ENCODE measurements at places on chromosomes 6 and 20.

- DNase-seq = no peak
Measured at GRCh38 chr6:140062043-140063020, 687.9 kb upstream of the CITED2 start.

DNA sequence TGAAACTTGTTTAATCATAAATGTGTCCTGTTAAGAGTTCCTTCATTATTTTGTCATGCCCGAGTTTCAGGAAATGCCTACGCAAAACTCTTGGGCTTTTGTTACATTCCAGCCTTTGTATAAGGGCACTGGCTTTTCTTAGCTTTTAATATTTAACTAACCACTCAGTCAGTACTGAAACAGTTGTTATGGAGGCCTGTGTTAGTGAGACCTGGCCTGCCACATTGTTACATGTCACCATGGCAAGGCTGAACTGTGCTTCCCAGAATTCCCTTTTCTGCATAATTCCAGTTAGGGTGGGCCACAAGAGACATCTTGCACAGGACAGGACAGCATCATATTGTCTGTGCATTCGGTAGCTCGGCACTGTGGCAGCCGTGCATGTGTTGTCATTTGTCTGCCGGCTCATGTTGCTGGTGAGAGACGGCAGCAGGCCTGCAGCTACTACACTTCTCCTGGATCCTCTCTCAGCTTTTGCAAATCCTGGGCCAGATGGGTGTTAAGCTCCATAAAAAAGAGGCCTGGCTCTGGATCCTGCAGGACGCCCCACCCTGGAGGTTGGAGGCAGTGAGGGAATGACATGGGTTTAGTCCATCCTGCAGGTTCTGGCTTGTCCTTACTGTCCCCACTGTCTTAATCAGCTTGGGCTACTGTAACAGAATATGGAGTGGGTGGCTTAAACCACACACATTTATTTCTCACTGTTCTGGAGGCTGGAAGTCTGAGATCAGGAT is 128.8 kb upstream of the DTNBP1 start:
- no peak for DNase-seq

DNA sequence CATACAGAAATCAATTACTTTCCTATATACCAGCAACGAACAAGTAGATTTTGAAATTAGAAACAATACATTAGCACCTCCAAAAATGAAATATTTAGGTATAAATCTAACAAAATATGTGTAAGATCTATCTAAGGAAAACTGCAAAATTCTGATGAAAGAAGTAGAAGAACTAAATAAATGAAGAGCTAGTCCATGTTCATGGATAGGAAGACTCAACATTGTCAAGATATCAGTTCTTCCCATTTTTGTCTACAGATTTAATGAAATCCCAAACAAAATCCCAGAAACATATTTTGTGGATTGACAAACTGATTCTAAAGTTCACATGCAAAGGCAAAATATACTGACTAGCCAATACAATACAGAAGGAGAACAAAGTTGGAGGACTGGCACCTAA is 33.7 kb downstream of the PREP start:
- DNase-seq = no peak

DNA sequence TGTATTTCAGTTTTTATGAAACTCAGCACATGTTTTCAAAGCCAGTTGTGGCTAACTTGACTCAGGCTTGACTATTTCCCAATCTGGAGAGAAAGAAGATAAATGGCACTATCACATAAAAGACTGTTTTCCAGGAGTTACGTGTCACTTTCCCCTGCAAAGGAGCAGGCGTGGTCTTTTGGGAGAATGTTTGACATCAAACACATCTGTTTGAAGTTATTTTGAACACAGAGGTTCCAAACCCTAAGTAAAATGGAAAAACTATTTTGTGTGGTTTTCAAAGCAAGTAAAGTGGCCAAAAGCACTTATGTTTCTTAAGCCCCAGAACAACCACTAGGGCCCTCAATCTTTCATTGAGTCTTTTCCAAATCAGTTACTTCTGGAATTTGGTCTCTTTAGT is 89.7 kb downstream of the FOXF2 start:
- no peak for DNase-seq

DNA sequence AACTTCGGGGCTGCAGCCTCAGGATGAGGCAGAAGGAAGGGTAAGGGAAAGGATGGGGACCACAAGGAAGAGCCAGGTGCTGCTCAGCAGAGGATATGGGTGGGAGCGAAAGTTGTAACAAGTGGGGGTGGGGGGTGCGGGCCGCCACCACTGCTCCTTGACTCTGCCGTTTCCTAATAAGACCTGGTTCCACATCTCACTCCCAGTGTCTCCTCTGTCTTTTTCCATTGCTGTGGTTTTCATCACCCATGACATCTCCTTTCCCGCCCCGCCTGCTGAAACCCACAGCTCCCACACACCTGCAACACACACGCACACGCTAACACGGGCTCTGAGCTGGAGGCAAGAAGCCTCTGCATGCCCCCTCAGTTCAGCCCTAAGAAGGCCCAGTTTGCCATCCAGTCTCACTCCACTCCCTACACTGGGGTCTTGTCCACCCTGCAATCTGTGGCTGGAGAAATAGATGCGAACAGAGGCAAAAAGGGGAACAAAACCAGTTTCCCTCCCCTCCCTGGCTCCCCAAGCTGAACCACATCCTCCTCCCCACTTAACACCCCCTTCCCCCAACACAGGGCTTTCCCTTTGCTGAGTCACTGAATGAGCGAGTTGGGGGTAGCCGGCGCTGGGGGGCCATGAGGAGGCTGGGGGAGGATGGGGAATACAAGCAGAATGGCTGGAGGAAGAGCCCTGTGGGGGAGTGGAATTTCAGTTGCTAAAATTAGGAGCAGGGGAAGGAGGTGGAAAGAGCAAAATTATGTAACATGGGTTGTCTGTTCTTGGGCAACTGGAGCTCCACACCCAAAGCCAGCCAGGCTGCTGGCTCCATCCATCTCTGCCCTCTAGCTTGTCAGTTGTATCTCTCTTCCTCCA is 11.5 kb downstream of the NFKBIL1 start:
- DNase-seq = no peak

DNA sequence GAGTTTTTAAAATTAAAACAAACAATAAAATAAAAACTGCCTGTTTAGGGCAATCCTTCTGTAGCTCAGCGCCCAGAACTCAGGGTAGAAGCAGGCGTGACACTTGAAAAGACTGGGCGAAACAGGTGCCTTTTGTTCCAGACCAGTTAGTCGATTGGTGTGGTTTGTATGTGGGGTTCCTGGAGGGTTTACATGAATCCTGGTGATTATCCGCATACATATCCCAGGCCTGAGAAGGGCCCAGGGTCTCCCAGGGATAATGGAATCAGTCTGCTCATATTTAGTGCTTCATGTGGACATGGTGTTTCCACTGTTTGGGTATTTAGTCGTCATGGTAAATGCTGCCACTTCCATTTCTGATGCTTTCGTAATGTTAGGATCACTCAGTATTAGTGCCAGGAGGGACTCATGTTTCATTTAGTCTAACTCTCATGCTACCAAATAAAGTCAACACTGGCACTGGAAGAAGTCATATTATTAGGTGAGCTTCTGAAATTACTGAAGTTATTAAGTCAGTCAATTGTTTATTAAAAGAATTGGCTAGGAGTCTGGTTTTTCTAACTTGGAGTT is 116.5 kb downstream of the SAMD5 start:
- no peak for DNase-seq

GRCh38 chr20:60214901-60215815 is 256.9 kb downstream of the CDH26 start:
- no peak for DNase-seq

DNA sequence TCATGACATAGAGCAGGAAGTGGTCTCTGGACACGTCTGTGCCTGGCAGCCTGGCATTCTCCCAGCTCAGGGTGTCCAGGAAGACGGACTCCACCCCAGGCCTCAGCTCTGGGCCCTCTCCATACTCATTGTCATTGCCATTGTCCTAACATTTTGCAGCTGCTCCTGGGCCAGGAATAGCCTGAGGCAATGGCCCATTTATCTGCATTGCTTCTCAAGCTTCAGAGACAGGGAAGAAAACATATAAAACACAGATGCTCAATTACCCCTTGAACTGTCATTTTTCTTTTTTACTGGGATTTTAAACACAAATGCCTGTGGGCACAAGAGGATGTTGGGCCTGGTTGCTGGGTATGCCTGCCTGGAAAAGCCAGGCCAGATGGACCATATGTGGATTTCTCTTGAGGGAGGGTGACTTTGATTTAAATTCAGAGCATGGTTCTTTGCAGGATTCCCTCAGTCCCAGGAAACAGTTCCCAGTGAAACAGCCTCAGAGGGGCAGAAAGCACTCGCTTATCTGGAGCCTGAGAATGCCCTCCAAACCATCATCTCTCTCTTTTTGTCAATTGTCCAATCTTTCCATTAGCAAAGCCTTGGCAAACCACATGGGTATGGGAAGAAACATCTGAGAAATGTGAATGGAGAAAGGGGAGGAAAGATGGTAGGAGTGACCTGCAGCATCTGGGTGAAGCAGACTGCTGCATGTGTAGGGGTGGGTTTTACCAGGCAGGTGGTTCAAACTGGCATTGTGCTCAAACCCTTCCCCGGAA is 17.9 kb downstream of the LAMP5 start:
- no peak for DNase-seq

DNA sequence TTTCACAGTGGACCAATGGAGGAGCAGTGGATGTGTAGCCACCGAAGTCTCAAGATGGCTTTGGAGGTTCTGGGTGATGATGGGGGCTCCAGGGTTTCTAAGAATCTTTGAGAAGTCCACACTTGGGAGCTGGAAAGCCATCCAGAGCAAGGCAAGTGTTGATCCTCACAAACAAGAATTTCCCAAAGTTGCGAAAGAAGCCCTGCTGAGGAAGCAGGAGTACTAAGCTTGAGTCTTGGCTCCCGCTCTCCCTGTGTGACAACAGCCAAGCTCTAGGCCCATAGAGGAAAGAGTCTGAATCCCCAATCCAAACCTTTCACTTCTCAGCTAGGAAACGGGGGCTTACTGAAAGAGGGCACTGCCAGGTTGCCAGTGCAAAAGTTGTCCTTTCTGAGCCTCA is 106.0 kb downstream of the EDN3 start:
- DNase-seq = no peak

- no peak for DNase-seq
Measured at GRCh38 chr6:74356391-74356790, 660.4 kb downstream of the CD109 start.

DNA sequence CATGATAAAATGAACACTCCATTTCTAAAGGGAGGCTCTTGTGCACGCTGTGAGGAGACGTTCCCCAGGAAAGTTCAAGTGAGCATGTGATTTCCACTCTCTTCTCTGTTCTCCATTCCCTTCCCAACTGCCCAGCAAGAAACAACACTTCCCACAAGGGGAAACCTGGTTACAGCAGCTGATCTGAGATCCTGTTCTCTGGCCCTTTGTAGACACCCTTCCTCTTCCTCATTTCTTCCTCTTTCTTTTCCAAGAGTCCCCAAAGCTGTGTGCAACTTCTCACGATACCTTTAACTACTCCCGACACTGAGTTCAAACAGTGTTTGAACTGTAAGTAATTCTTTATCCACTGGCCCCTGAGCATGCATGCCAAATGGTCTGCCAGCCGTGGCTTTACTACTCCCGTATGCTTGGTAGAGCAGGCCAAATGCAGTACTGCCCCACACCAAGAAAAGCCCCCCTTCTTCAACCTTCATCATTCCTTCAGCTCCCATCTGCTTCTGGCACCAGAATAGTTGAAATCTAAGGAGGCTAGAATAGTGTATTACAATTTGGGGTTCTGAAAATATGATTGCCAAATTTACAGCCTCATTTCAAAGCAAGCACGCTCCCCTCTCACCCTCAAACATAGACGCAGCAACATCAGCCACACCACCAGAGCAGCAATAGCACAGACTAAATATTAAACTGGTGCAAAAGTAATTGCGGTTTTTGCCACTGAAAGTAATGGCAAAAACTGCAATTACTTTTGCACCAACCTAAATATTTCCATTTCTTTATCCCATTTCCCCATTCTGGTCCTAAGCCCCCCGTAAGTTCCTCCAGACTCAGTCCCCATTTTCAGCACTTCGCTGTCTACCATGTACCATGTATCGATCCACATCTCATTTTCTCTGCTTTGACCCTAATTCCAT is 4.3 kb downstream of the HLA-DMB start:
- no peak for DNase-seq

DNA sequence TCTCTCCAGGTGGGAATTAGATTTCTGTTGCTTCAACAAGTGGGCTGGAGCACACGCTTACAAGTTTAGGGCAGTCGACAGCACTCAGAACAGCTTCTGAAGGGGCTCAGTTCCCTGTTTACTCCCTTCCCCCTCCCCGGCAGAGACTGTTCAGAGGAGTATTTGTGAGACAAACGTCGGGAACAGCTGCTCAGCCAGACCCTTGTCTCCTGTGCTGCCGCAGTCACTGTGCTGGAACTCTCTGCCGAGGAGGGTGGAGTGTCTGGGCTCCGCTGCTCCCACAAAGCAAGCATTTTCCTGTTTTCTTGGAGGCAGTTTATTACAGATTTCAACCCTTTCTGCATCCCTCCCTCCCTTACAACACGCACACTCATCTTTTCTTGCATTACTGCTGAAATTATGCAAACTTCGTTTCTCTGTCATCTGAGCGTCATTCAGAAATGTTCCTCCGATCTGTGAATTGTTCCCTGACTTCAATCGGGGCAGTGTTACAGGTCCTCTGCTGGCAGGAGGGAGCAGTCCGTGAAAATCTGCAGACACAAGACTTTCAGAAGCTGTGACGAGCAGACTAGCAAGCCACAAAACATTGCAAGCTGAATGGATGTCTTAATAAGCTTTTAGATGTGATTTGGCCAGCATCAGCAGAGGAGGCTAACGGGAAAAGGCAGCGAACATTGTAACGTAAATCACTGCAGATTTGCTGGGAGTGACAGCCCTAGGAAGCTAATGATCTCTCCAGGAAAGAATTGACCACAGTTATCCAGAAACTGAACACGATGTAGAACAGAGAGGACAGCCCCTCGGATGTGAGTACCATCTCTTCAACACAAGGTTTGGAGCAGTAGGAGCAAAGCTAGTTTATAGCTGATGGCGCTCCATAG is 76.2 kb downstream of the LYRM2 start:
- DNase-seq = peak; percentile 45

DNA sequence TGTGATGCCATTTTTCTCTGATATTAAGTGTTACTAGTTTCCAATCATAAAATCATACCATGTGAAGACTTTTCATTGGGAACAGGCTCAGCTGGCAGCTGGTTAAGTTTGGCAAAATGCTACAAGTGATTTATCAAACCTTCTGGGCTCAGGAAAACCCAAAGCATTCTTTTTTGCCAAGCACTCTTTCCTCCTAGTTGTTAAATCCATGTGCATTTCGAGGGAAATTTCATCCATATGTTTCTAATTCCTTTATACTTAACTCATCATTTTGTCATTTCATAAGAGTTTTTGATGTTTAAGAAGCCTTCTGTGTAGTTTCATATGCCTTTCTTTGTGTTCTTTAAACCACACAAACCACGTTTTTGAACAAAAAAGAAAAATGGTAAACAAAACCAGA is 217.6 kb upstream of the PDE10A start:
- DNase-seq = no peak

- no peak for DNase-seq
Measured at GRCh38 chr20:38126932-38127621, 38.0 kb downstream of the TGM2 start.

- no peak for DNase-seq
Measured at GRCh38 chr6:164753517-164753916, 555.9 kb downstream of the C6orf118 start.

Data from SK-N-DZ (cell line).